Activated effector memory CD4-positive, alpha-beta T cell treated with anti-CD3 and anti-CD28 coated beads, Interleukin-2, amount 50 U/mL, for 16 hours (primary cell): ENCODE measurements at places on chromosomes 13 and 19.

- DNase-seq, result no peak
Measured at GRCh38 chr13:99902657-99903056, 68.9 kb downstream of the ZIC5 start.

DNA sequence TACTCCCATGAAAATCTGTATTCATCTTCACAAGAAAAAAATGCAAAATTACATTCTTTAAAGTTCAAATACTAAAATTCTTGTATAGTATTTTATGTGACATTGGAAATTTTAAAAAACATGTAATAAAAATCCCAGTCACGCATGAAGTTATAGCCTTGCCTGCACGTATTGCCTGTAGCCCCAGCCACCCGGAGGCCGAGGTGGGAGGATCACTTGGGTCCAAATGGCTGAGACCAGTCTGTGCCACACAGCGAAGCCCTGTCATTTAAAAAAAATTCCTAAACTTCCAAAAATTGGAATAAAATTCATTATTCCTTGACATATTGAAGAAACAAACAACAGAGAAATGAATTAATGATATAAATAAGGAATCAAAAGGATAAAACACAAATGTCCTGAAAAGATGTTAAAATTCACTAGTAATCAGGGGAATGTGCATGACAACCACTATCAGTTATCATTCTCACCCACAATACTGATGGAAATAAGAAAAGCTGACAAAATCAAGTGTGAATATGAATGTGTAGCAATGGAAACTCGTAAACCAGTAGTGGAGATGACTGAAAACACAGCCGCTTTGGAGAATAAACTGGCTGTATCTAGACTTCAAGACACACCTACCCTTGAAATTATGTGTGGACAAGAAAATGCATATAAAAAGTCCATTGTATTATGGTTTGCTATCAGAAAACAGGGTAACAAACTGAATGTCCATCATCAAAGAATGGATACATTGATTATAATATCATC is 7.5 kb downstream of the CARD8 start:
- DNase-seq, result no peak

- peak; percentile 57 for DNase-seq
Measured at GRCh38 chr13:18948664-18949488, 232.7 kb downstream of the TUBA3C start.

- no peak for DNase-seq
Measured at GRCh38 chr13:69580255-69580654, 527.4 kb upstream of the ATXN8OS start.

DNA sequence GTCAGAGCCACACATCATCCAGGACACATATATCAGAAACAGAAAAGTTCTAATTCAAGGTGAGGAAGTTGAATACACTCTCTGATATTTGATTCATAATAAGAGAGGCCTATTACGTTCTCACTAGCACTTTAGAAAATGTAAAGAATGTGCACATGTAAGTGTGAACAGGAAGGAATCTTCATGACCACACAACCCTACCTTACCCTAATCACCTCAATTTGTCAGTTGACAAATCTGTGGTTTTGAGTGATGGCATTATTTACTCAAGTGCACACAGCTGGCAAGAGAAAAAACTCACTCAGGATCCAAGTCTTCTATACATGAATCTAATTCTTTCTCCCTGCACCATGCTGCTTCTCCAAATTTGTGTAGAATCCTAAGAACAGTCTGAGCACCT is 445.8 kb downstream of the SUCLA2 start:
- DNase-seq, result no peak

DNA sequence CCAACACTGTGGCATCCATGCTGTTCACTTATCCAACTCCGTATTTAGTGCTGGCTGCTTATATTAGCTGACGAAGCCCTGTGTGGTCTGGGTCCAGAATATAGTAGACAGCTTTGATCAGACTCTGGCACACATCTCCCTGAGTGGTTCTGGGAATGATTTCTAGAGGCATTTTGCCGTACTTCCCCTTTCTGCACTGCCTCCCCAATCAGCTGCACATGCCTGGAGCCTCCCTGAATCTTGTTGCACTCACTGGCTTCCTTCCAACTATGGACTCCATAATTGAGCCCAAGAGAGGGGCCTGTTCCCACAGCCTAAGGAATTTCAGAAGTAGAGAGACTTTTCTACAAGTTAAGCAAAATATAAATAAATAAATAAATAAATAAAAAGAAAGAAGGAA is 30.4 kb upstream of the PCDH8 start:
- DNase-seq, result no peak

- DNase-seq, result no peak
Measured at GRCh38 chr13:79379274-79379673, 26.8 kb downstream of the RBM26 start.

DNA sequence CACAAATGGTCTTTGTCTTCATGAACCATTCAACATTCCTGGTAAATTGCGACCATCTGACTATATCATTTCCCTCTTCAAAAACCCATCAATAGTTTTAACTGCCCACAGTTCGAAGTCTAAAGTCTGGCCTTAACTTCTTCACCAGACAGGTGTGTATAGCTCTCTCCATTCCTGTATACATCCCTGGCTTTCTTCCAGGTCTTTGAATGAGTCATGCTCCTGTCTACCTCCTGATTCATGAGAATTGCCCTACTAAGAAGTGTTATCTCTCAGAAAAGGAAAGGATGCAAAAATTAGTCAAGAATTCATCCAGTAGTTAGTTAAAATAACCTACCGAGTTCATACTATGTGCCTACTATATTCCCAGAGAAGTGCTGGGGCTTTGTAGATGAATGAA is 225.0 kb downstream of the TBC1D4 start:
- DNase-seq, result no peak
